Right cardiac atrium (tissue), 5 donors: ENCODE measurements at places on chromosomes 1 and 21. TPM values are rescaled to one million over a fixed set of nuclear protein-coding genes. Genes with fewer than 3 reads are reported as not detected.

- no peak for DNase-seq
Observed at GRCh38 chr1:199129247-199129646, 490.4 kb downstream of the PTPRC start.

DNA sequence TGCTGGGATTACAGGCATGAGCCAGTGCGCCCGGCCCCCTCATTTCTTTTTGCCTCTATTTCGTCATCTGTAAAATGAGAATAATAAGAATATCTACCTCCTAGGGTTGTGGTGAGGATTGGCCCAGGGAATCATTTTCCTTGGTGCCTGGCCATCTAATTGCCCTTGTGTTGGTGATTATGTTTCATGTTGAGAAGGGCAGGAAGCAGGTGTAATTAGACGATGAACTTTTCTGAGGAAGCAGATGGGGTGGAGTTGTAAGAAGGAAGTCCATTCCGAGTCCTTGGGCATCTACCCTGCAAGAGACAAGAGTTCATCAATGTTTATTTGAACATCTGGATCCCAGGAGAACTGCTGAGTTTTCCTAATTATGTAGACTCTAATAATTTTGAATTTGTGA, 38.7 kb upstream of the NEK2 start:
- DNase-seq = no peak

- no peak for DNase-seq
Observed at GRCh38 chr1:118786454-118787155, 201.5 kb downstream of the TBX15 start.

- DNase-seq = no peak
Observed at GRCh38 chr21:44413566-44414290, 41.6 kb upstream of the LRRC3 start.

- DNase-seq = no peak
Observed at GRCh38 chr1:37905727-37906126, 41.1 kb downstream of the INPP5B start.

DNA sequence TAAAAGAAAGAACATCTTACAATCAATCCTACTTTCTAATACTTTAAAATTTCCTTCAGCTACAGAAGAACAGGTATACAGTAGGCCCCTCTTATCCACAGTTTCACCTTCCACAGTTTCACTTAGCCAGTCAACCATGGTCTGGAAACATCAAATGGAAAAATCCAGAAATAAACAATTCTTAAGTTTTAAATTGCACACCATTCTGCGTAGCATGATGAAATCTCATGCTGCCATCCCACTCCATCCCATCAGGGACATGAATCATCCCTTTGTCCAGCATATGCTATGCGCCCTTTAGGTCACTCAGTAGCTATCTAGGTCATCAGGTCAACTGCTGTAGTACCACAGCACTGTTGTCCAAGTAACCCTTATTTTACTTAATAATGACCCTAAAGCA, 67.7 kb downstream of the HSF2BP start:
- DNase-seq = no peak

DNA sequence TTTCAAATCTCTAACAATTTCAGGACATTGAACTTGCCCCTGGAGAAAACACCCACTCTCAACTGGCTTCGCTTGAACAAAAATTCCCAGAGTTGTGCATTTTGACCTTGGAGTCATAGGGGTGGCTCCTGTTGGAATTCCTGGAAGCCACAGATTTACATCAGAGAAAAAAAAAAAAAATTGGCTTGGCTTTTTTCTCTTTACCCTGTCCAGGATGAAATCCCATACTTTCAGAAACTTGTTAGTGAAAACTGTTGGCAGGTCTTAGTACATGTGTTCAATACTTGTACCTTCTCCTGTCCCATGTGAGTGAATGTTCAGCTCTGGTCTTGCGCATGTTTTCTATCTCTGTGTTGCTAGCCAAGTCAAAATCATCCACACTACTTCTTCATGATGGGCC, 228.8 kb downstream of the TGFB2 start:
- no peak for DNase-seq

DNA sequence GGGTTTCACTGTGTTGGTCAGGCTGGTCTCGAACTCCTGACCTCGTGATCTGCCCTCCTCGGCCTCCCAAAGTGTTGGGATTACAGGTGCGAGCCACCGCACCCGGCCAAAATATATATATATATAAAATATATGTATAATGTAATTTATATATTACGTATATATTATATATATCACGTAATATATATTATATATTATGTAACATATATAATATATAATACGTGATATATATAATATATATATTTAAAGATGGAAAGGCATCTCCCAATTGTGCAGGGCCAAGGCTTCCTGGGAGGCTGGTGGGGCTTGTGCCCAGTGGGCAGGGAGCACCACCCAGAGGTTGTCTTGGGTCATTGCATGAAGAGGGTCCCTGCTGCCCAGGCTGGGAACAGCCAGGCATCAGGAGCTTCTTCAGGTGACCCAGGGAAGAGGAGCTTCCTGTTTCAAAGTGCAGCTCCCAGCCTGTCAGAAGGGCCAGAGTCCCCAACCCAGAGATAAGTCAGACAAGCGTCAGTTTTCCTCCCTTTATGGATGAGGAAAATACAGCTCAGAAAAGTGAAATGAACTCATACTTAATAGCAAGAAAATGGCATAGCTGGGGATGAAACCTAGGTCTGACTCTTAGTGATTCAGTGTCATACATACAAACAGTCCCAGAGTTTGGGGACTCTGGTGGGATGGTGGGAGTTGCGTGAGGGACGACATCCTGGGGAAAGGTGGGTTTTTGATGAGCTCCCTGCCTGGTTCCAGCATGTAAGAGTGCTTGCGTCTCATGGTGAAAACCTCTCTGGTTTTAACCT, 12.0 kb downstream of the UBE2Q1 start:
- DNase-seq = peak; percentile 59

DNA sequence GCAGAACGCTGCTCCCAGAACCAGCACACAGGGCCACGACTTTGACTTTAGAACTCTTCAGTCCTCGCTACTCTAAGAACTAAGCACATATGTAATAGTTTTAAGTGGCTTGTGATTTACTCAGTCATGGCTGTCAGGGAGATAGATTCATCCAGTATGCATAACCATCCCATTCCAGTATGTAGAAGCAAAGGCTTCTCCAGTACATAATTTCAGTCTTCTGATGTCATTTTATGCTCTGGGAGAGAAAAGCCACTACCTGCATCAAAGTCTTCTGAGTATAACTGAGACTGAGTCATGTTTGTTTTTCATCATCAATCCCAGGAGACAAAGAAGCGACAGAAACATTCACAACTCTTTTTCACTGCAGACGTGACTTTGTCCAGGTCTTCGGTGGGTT, 885.7 kb downstream of the PLA2G4A start:
- DNase-seq = no peak

DNA sequence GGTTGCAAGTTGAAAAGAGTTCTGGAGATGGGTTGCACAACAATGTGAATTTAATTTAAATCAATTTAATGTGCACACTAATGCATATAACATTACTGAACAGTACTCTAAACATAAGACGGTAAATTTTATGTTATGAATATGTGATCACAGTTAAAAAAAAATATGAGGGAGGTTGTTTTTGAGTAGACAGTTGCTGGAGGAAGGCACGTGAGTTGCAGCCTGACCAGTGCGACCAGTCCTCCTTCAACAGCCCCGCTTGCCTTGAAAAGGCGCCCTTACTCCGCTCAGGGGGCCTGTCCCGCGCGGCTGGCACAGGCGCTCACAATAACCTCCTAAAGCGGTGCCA, 322 bp upstream of the OLIG1 start:
- DNase-seq = no peak

DNA sequence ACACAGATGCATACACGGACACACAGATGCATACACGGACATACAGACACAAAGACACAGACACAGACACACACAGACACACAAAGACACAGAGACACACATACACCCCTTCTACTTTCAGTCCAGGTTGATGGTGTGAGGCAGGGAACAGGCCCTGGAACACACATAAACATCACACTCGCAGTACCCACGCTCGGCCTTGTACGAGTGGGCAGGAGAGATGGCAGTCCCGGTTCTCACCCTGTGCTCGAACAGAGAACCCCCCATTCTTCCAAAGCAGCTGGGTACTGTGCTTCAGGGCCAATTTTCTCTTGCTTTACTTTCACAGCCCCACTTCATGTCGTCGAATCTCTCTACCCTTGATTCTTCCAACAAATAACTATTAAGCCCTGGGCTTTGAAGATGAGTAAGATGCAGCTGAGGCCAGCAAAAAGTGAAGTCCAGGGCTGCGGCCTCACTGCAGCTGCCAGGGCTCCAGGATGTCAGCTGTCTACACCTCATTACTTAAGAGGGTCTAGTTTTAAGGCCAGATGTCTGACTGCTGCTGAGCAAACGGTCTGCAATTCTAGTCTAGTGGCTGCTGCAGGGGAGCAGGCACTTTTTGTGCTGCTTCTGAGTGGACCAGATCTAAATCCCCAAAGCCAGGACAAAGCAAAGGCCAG, 90.1 kb downstream of the PGBD5 start:
- no peak for DNase-seq

DNA sequence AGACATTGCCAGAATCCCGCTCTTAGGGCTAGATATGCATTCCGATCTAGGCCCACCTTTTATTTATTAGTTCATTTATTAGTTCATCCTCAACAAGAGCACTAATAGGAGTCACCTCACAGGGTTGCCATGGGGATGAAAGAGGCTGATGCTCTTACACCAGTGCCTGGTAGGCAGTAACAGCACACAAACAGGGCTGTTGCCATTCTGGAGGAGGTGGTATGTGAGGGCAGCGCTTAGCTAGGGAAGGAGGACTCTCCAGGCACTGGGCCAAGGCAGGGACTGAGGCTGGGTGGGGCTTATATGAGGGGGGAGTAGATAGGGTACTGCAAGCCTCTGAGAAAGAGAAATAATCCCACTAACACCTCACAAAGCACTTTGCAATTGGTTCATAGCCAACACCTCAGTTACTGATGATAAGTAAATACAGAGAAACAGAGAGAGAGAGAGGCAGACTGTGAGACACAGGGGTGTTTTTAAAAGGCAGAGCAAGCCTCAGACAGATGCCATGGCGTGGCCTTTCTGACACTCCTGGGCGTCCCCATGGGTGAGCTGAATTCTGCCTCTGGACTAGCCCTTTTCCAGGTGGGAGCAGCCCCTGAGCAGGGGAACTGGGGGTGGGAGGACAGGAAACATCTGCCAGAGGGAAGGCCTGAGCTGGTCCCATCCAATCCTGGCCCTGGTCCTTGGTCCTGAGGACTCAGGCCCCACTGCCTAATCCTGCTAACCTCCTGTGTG, 5.9 kb downstream of the FCGR2A start:
- peak; percentile 42 for DNase-seq

DNA sequence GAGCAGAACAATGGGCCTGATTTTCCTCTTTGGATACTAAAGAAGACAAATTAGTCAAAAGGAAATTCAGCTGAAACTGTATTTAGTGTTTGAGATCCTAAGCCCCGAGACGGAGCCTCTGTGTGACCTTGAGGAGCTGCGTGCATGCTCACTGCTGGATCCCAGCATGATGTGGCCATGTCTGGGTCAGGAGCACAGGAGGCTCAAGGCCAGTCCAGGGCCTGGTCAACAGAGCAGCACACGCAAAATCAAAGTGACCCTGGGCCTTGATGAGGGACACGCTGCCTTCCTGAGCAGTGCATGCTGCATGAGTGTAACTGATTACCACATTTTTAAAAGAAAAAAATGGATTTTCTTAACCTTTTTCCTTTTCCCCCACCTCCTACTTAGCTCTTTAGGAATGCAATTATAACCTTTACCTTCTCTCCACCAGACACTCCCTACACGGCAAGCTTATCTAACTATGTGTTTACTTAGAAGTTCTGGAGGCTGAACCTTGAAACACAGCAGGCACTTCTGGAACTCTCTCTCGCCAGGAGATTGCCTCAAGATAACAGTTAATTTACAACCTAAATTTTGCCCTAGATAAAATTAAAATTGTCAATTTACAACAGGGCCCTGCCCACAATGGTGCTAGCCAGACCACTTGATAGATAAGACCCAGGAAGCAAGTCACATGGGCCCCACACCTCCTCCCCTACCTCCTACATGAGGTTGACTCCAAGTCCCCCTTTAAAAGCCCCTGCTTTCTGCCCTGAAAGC, 144.6 kb downstream of the LRIG2 start:
- no peak for DNase-seq

GRCh38 chr1:109046671-109047070, 4.8 kb upstream of the WDR47 start:
- DNase-seq = no peak

- peak; percentile 65 for DNase-seq
Observed at GRCh38 chr21:28111151-28111619, 881.5 kb downstream of the LTN1 start.

- no peak for DNase-seq
Observed at GRCh38 chr1:1311107-1312104, 3.0 kb downstream of the PUSL1 start.

DNA sequence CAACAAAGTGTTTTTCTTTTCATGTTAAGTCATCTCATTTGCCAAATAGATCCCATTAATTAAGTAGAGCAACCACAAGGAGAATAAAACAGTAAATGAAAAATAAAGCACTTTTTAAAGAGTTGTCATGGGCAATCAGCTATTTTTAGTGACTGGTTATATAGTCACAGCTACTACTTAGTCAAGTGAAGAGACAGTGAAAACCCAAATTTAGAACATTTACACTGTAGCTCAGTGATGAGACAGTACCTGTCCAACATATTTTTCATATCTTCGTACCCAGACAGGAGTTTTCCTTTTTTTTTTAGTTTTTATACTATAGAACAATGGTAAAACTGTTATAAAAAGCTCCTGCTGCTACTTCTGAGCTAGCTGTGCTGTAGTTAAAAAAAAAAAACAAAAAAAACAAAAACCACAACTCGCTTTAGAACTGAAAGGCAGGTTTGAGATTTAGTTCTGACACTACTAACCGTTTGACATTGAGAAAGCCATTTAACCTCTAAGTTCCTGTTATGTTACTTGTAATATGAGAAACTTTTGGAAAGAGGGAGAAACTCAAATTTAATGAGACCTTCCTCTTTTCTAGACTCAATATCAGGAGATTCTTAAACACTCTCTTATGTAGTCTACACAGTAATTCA, 777.5 kb downstream of the ADGRL2 start:
- no peak for DNase-seq

Gene PGBD5
- 26.4 TPM for total RNA-seq

Gene ORC1
- 0.17 TPM for total RNA-seq
